HAP-1 (cell line): ENCODE measurements at places on chromosomes 7 and 10.

DNA sequence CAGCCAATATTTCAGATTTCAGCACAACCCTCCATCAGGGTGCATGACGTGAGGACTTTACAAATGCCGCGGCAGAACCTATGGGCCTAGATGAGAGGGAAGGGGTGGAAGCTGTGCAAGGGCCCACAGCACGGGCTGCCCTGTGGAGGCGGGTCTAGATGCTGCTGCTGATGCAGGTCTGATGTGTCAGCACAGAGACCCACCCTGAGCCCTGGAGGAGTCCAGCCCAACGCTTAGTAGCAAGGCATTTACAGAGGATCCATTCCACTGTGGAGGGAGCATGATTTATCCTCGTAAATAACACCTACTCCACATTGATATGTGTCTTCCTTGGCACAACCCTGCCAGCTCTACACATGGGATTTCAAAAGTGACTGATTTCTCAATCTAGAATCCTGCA, 48.5 kb downstream of the MYL10 start:
- no peak for DNase-seq

DNA sequence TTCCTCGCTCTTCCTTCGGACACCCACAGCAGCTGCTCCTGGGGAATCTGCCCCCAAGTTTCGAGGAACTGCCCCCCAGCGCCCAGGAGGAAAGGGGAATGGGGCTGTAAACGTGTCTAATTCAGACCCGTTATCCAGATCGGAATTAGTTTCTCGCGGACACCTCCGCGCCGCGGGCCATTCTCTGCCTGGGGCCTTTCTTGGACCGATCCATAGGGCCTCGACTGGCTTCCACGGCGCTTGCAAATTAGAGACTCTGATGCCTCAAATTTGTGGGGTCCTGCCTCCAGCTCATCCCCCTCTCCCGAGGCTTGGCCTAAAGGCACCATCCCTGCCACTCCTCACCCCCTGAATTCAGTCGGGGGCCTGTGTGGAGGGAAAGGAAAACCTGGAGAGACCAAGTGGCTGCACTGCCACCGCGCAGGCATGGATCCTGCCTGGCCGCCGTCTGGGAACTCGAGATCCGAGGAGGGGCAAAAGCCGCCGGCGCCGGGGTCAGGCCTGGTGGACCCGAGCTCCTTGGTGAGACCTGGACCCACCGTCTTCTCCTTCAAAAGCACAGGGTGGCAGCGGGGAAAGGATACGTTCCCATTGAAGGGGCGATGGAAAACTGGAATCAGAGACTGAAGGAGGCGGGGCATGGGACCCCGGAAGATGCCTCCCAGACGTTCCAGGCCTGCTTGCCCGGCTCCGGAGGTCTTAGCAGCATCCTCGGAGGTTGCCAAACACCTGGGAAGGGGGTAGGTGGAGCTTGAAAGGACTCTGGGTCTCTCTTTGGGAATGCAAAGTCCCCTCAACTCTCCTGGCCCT, 13.7 kb downstream of the LBX1 start:
- no peak for DNase-seq

GRCh38 chr10:11823122-11823988, at the start of gene PROSER2:
PROSER2 (plus strand) TSS chr10:11823356; CDS start chr10:11852078, 28,722 bp downstream.
- peak; percentile 40 for DNase-seq

DNA sequence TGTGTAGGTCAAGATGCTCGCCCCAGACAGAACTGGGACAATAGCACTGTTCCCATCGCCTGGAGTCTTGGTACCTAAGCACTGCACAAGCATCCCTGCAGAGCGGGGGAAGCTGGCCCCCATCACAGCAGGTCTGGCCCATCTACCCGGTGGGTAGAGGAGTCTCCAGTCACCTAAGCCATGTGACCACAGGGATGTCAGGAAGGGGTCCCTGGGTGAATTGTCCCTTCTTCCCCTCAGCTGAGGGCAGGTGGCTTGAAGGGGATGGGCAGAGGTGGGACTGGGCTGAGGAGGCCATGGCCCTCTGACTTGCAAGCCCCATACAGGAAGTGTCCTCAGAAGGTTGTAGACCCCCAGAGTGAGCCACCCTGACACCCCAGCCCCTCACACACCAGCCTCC, 39.7 kb downstream of the FRMPD2 start:
- no peak for DNase-seq

GRCh38 chr10:34102893-34103506, 712.1 kb downstream of the PARD3 start:
- DNase-seq: no peak

DNA sequence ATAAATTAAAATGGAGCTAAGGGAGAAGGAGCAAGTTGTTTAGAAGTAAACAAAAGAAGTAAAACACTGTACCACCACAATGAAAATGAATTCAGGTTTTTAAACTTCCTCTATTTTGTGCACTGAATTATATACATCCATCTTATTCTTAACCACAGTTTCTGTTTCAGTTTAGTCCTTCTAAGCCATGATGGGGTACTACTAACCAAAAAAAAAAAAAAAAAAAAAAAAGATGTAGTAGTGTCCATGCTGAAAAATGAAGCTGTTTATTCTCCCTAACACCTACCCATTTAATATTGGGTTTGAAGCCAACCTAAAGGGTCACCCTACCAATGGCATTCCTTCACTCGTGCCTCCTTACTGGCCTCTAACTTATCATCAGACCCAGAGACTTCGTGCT, 3.4 kb upstream of the BMPR1A start:
- no peak for DNase-seq

- DNase-seq: no peak
Observed at GRCh38 chr10:76554478-76554877, 1083.1 kb downstream of the KCNMA1 start.

DNA sequence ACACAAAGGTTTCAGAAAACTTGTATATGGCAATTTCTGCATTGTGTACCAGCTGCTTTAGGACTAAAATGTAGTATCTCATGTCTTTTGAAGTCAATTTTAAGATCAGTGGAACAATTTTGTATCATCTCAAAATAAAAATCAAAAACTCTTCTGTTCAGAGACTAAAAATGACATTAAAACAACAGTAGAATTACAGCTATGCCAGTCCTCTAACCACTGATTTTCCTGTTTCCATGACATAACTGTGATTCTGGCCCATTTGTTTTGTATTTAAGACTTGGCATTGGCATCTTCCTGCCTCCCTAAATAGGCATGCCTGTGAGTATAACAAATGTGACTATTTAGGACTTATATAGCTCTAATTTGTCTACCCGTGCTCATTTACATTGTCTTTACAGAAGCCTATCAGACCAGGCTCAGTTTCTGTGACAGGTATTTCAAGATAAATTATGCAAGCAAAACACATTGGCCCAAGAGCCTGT, 29.1 kb upstream of the VPS41 start:
- no peak for DNase-seq

- no peak for DNase-seq
Observed at GRCh38 chr10:34647160-34647559, 167.9 kb downstream of the PARD3 start.

DNA sequence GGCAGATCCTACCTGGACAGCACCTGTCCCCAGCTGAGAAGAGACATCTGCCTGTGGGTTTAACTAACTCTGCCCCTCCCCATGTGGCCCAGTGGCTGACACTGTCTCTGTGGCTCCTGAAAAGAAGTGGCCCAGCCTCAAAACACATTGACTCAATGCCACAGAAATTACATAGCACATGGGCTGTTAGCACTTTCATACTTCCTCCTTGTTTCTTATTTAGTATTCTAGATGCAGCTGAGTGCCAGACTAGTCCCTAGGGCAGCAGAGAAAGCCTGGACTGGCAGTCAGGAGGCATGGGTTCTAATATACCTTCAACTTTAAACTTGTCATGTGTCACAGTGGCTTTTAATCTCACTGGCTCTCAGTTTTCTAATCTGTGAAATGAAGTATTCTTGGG, 171.0 kb downstream of the TRIL start:
- no peak for DNase-seq

DNA sequence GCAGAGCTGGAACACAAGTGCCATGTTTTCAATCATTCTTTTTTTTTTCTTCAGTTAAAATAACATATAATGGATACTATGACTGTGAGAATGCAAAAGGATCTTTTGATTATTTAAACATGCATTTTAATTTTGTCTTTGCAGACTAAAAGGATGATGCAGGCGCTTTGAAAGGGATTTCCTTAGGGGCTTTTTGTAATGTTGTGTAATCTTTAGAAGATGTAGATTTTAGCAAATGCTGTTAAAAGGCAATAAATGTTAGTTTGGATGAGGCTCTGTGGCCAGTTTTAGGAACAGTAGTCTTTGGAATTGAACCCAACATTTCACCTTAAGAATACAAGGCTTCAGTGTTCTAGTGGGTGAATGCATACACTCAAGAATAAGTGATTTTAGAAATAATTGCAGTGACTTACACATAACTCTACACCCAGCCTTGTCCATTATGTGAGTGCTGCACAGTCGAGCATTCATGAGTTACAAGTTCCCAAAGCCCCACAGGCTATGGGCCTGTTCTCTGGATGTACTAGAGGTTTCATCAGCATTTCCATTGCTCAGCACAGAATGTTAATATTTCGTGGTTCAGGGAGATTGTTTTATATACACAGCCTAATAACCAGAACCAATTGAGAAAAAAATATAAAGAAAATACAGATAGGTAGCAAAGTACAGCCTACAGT, 11.6 kb downstream of the PAPSS2 start:
- no peak for DNase-seq

GRCh38 chr7:21767300-21767900, 178.3 kb downstream of the CDCA7L start:
- peak; percentile 78 for DNase-seq

DNA sequence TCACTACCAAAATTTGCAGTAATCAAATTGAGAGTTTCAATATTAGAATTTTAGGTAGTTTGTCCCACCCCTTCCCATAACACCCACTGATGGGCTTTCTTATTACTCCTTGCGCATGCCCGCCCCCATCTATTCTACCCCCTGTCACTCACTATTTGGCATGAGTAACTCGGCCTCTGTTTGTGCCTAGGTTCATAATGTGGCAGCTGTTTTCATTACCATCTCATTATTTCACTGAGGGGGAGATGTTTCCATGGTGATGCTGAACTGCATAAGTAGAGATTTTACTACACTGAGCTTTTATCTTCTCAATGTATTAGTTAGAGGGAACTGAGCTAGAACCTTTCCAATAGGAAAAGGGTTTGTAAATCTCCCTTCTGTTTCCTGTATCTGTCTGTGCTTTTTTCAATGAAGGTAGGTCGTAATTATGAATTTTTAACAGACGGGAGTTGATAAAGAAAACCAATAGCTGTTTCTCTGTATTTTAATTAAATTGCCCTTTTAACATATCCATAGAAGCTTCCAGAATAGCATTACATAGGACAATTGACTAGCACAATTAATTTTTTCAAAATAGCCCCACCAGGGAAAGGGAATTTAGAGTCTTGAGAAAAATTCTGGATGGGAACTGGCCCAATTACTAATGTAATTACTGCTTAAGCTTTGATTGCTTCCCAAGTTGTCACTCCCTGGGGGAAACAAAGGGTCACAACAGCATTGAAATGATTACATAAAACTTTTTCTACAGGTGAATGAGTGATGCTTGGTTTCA, 33.4 kb downstream of the PRPS1L1 start:
- DNase-seq: no peak

DNA sequence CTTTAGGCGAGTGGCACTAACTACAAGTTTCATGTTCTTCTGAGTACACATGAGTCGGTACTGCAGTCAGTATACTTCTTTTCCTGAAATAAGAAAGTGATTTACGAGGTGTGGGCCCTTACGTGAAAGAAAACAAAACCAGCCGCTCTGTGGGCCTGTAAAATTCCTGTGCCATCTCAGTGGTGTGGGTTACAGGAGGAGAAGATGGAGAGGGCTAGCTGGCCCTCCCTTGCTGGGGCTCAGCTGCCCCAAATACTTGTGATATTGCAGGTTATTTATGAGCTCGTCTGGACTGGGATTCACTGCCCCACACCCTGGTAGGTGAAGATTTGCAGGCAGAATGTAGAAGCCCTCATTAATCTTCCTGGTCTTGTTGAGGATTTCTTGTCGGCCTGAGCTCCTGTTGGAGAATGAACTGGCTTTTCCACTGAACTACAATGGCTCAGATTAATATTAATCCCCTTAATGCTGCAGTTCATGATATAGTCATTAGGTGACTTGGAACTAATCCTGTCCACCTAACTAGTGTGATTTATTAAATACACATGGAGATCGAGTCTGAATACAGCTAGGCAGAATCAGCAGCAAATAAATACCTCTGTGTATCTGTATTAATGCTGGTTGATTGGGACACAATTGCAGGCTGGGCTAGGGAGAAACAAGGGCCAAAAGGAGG, 68.0 kb downstream of the GBF1 start:
- DNase-seq: peak; percentile 33

GRCh38 chr7:92840316-92840715, 3.9 kb upstream of the CDK6 start:
- DNase-seq: no peak

GRCh38 chr7:24974026-24974832, 5.7 kb downstream of the OSBPL3 start:
- no peak for DNase-seq

DNA sequence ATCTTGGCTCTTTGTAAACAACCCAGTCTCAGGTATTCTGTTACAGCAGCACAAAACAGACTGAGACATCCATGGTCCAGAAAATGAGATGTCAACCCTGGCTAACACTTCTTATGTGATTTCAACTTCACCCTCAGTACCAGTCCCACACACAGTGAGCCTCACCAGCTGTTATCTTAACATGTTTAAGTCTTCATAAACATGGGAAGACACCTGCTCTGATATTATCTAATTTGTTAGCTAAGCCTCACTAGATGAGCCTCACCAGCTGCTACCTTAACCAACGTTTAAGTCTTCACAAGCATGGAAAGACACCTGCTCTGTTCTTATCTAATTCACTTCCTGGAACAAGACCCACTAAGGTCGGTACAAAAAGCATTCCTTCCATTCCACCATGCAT, 130.8 kb downstream of the CALN1 start:
- no peak for DNase-seq

DNA sequence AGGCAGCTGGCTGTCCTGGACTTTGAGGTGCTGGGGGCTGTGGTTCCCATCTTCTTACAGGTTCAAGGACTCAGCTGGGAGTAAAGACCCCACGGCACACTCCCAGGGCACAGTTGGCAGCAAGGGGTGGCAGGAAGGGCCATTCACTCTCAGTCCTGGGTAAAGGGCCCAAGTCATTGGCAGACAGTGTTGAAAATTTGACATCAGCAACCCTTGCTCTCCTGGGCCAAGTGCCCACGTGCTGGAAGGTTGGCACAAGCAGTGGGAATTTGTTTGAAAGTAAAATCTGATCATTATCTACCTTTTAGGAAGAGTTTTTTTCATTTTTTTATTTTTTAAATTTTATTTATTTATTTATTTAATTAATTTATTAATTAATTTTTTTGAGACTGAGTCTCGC, 241.6 kb upstream of the MKI67 start:
- DNase-seq: no peak

GRCh38 chr10:29760138-29760900, 125.5 kb upstream of the SVIL start:
- DNase-seq: no peak

GRCh38 chr10:94292434-94293090, 70.2 kb downstream of the NOC3L start:
- no peak for DNase-seq

- DNase-seq: no peak
Observed at GRCh38 chr7:129341212-129341611, 93.0 kb upstream of the STRIP2 start.
